Breast epithelium (tissue), 4 donors: ENCODE measurements at places on chromosomes 7 and 10. TPM values are rescaled to one million over a fixed set of nuclear protein-coding genes. Genes with fewer than 3 reads are reported as not detected.

- DNase-seq = peak; percentile 64
Measured at GRCh38 chr10:102775935-102776669, 32.4 kb downstream of the WBP1L start.

DNA sequence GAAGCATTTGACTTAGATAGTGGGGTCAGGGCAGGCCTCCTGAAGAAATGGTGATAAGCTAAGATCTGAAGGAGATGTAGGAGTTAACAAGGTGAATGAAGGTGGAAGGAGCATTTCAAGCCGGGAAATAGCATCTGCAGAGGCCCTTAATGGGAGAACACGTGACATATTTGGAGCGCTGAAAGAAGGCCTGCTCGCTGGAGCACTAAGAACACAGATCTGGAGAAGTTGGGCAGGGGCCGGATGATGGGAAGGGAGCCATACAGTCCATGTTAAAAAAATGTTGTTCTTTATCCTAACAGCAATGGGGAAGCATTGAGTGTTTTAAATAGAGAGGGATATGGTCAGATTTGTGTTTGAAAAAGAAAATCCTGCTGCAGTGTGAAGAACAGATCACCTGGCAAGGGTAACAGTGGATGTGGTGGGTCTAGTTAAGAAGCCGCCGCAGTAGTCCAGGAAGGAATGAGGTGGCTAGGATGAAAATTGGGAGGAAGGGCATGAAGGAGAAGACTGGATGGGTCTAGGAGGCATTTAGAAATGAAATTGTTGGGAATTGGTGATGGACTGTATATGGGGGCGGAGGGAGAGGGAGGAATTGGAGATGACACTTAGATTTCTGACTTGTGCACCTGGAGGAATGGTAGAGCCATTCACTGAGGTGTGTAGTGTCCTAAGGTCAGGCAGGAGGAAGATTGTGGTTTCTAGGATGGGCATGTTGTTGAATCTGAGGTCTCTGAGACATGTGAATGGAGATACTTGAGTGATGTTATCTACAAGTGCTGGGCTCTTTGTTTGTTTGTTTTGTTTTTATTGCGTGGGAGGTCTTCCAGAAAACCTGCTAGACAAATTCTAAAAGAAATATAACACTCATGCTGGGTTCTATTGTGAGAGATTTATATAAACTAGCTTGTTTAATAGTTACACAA is 58.4 kb downstream of the MET start:
- no peak for DNase-seq

DNA sequence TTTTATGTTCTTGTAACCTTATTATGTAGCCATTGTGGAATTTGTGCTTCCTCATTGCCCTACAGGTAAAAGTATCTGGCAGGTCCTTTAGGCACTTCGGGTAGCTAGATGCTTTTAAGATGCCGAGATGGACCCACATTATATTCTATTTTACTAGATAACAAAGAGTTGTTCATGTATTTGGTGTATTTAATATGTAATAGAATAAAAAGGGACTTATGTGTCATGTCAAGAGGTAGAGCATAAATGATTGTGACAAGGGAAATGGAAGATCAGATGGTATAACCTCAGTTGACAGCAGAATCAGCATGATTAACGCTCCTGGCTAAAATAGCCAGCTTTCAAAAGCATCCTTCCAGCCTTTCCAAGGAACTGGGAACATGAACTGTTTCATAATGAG is 50.6 kb downstream of the NPY start:
- no peak for DNase-seq

DNA sequence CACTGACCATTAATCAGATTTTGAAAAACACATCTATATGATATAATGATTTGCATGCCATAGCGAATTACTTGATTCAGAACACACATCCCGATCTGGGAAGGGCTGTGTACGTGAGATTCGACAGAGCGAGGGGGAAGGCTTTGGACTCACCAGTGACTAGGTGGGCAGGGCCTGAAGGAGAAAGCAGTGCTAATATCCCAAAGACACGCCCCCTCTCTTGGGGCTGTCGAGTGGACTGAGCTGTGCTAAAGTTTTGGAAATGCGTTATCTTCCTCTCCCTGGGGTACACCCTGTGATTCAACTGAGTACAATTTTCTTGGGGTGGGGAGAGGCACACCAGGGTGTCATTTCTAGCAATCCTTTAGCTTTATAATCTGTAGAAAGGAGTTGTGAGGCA is 1.8 kb downstream of the LRRC17 start:
- no peak for DNase-seq

DNA sequence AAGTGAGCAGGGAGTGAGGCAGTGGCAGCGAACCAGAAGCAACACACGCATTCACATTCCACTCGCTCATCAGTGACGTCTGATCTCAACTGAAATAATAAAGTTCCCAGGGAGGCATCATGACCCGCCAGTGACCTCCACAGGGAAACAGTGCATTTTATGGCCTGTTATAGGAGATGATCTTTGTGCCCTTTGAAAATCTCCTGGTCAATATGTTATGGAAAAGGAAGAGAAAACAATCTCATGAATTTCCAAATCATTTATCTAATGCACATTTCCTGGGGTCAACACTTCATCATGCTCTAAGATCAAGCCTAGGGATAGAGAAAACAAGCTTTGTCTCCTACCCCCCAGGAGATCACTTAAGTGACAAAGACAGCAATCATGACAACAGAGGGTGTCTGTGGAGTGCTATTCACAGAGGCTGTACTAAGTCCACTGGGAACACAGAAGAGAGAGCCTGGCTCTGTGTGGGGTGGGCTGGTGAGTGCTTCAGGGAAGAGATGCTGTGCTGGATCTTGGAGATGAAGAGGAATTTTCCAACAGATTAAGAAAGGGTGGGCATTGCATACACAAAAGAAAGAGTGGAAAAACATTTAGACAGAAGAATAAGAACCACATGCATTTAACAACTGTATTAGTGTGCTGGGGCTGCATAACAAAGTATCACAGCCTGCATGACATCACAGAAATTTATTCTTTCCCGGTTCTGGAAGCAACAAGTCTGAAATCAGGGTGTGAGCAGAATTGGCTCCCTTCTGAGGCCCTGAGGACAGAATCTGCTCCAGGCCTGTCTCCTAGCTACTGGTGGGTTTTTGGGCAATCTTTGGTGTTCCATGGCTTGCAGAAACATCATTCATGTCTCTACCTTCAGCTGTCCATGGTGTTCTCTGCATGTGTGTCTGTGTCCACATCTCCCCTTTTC is 613.9 kb upstream of the IGFBP3 start:
- DNase-seq = no peak

GRCh38 chr10:101284101-101284743 is 55.0 kb upstream of the LBX1 start:
- DNase-seq = no peak

GRCh38 chr7:18212758-18213157 is 185.1 kb upstream of the PRPS1L1 start:
- no peak for DNase-seq

GRCh38 chr7:85608804-85609203 is 421.9 kb upstream of the SEMA3D start:
- no peak for DNase-seq

DNA sequence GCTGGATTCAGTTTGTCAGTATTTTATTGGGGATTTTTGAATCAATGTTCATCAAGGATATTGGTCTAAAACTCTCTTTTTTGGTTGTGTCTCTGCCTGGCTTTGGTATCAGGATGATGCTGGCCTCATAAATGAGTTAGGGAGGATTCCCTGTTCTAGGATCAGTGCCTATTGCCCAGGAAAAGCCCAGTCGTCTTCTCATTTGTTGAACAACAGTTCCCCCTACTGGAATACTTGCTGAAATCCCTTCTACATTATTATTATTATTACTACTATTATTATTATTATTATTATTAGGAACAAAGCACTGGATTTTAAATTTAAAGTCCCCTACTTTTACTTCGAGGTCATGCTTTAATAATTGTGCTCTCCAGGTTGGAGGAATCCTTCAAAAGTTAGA is 528.9 kb downstream of the MAGI2 start:
- no peak for DNase-seq

DNA sequence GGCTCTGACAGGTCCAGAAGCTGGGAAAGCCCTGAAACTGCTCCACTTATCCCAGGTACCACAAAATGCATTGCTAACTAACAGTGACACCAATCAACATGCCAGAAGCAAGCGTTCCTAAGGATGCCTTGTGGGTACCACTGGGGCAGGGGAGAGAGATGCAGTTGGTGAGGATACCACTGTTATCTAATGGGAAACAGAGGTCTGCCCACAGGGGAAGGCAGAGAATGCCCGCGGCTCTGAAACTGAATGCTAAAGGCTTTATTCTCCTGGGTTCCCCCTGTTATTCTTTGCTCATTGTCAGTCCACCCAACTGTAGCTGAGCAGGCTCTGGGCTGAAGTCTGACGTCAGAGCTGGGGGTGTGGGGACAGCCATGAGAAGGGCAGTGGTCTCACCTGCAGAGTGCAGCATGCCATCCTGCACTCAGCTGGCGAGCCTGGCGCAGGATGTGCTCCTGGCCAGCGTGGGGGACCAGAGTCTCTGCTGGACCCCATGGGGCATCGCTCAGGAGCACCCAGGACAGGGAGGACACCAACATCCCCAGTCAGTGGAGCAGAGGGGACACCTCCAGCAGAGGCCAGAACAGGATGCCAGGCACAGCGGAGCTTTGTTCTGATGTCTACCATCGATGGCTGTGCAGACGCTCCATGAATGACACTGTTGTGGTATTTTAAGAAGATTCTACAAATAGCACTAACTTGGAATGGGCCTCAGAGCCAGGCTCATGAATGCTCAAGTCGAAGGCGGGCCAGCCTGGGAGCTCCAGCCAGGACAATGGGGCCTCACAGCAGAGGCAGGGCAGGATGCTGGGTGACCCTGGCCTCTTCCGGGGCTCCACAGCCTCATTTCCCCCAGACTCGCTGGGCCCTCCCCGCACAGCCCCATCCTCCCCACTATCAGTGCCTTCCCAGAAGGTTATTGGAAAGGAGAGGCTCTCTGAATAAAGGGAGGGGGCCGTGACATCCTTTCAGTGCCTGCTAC is 95.8 kb downstream of the ARHGAP22 start:
- no peak for DNase-seq

GRCh38 chr7:158586499-158587161 is 993 bp downstream of the PTPRN2 start:
- DNase-seq = no peak

CYP2C8 gene
- 1.3 TPM for total RNA-seq

OPN1SW gene
- total RNA-seq = not detected

OPALIN gene
- total RNA-seq = not detected

LRRC4 gene
- 1.6 TPM for total RNA-seq

BTBD16 gene
- total RNA-seq = not detected

GIMAP6 gene
- total RNA-seq = 28.2 TPM
